ENCODE measurements at places on chromosomes 1 and 21.

DNA sequence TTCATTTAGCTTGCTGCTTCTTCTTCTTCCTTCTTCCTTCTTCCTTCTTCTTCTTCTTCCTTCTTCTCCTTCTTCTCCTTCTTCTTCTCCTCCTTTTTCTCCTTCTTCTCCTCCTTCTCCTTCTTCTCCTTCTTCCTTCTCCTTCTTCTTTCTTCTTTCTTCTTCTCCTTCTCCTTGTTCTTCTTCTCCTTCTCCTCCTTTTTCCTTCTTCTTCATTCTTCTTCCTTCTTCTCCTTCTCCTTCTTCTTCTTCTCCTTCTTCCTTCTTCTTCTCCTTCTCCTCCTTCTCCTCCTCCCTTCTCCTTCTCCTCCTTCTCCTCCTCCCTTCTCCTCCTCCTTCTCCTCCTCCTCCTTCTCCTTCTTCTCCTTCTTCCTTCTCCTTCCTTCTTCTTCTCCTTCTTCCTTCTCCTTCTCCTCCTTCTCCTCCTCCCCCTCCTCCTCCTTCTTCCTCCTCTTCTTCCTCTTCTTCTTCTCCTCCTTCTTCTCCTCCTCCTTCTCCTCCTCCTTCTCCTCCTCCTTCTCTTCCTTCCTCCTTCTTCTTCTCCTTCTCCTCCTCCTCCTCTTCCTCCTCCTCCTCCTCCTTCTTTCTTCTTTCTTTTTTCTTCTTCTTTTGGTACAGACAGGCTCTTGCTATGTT, 110.1 kb downstream of the ST3GAL3 start:
- no peak for DNase-seq

GRCh38 chr1:29640428-29640785, 404.1 kb downstream of the PTPRU start:
- no peak for DNase-seq

GRCh38 chr1:34054920-34055319, 110.1 kb downstream of the CSMD2 start:
- no peak for DNase-seq

GRCh38 chr21:45769294-45769693, 125.8 kb downstream of the PCBP3 start:
- DNase-seq: no peak
